OCI-M1 (cell line): ENCODE measurements at places on chromosomes 7 and 10.

DNA sequence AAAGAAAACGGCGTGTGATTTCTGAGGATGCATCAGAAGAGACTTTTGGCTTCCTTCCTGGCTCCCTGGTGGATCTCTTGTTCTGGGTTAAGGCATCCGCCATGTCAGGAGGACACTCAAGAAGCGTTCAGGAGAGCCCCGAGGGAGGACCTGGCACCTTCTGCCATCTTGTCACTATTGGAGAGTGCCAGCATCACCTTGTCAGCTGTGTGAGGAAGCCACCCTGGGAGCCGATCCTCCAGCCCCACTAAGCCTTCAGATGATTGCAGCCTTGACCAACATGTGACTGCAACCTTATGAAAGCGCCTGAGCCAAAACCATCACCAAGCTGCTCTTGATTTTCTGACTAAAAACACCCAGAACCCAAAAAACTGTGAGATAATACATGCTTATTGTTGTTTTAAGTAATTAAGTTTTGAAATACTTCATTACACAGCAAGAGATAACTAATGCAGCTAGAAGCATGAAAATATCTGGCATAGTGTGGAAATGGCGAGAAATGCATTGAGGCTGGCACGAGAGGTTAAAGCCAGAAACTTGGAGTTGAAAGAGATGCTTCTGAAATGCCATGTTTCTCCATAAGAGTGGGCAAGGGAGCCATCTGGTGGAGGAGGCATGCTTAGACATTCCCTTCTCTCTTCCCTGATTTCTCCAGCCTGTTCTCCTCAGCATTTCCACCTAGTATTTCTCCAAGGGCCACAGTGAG is 5.4 kb upstream of the ZFYVE27 start:
- peak; percentile 85 for DNase-seq

GRCh38 chr10:86918022-86918471 is 39.4 kb downstream of the MMRN2 start:
- DNase-seq = no peak

DNA sequence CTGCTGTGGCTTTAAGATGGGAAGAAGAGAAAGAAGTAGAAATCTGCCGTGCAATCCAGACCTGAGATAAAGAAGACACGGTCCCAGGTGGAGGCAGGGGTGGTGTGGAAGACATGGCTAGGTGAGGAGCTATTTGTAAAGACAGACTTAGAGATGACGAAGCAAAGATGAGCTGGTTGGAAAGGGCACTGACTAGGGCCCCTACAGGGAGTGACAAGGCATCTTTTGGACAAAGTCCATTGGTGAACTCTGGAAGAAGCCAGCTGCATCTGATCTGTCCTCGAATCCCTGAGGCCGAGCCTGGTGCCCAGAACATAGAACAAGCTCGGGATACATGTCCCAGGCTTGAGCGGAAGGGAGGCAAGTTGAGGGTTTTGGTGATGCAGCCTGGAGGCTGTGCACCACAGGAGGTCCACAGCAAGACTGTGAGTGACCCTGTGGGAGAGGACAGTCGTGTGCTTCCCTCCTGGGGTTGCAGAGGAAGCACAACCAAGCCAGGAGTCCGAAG is 191.2 kb downstream of the ADAM12 start:
- DNase-seq = no peak

DNA sequence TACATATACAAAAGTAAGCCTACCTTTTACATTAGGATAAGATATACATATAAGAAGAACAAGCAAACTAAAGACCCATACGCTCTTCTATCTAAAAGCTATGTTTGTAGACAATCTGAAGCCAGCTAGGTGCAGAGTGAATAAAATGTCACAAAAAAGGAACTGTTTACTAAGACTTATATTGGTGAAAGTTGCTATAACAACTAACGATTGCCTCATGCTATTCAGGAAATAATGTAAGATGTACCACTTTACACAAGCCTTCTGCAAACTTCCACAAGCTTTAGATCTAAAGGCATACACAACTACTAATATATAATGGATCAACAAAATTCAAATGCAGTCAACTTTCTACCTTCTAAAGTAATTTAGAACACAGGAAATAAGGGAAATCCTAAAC is 175.1 kb downstream of the SRPK2 start:
- no peak for DNase-seq

DNA sequence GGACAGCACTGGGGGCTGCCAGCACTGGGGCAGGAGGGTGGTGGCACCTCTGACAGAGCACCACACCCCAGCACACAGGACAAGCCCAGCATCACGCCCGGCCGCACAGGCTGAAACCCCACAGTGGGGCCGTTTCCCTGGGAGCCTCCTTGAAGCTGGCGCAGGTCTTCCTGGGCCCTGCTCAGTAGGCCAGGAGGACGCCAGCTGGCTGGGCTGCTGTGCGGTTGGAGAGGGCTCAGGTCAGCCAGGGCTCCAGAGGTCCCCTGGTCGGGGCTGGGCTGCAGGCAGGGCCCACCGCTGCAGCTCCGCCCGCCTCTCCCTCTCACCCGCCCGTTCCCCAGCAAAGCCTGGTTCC is 137.3 kb downstream of the TCERG1L start:
- no peak for DNase-seq

- no peak for DNase-seq
Observed at GRCh38 chr10:32327364-32327691, 19.6 kb downstream of the EPC1 start.

- no peak for DNase-seq
Observed at GRCh38 chr7:15228831-15229230, 326.3 kb upstream of the DGKB start.

- DNase-seq = no peak
Observed at GRCh38 chr7:133948588-133948987, 178.6 kb upstream of the LRGUK start.

GRCh38 chr7:107700570-107700969 is 39.9 kb downstream of the SLC26A4 start:
- no peak for DNase-seq

DNA sequence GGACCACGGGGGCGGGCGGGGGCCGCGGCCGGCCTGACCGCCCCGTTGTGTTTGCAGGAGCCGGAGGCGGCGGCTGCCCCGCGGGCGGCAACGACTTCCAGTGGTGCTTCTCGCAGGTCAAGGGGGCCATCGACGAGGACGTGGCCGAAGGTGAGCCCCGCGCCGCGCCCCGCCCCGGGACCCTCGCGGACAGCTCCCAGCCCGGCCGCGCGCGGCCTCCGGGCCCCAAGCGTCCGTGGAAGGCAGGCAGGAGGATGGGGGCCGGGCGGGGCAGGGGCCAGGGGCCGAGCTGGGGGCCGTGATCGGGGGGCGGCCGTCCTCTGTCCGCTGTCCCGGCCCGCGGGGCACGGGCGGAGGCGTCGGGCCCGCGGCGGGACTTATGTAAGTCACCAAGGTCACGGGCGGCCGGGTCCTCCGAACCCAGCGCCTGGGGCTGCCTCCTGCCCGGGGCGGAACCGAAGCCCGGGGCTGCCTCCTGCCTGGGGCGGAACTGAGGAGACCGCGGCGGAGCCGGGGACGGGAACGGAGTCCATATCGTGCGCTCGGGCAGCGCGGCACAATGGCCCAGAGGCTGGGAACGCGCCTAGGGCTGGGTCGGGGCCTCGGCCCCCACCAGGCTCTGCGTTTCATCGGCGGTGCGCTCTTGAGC is 497 bp downstream of the PPP2R2D start:
- DNase-seq = peak; percentile 59

DNA sequence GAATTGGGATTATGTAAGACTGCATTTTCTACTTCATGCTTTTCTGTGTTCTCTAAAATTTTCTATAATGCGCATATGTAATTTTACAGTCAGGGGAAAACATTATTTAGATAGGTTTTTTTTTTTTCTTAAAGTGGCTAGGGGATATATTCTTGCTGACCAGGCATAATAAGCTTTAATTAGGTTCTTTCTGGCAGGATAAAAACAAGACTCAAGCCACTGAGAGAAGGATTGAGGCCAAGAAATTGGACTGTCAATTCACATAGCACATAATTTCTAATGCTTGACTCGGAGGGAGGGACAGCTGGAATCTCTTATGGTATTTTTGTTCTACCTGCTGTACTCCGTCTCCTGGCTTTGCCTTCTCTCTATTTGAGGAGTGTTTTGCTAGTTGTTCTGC is 119.8 kb upstream of the NPVF start:
- no peak for DNase-seq

GRCh38 chr10:72889391-72889831 is 4.1 kb upstream of the OIT3 start:
- no peak for DNase-seq

GRCh38 chr10:15817409-15818046 is 42.8 kb downstream of the MINDY3 start:
- DNase-seq = peak; percentile 30

- DNase-seq = no peak
Observed at GRCh38 chr7:139827042-139827441, 2.0 kb upstream of the TBXAS1 start.

DNA sequence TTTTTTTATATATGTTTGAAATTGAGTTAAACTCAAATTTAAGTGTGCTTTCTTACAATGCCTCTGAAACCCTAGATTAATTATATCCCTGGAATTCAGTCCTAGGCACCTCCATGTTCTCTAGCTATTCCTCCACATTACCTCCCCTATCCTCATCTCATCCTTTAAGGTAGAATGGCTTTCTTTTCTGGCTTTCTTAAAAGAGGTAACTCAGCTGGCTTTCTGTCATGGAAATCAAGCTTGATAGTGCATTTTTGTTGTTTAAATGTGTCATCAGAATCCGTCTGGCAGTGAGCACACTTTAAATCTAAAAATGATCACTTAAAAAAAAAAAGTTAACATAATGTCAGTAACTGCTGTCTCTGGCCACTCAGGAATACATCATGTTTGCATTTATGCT is 42.2 kb downstream of the AHR start:
- DNase-seq = no peak

GRCh38 chr7:131967216-131967730 is 410.8 kb upstream of the PODXL start:
- DNase-seq = no peak

- no peak for DNase-seq
Observed at GRCh38 chr7:142539901-142540300, 209.4 kb upstream of the PRSS1 start.

- peak; percentile 57 for DNase-seq
Observed at GRCh38 chr10:71850021-71850742, 869 bp downstream of the PSAP start.

DNA sequence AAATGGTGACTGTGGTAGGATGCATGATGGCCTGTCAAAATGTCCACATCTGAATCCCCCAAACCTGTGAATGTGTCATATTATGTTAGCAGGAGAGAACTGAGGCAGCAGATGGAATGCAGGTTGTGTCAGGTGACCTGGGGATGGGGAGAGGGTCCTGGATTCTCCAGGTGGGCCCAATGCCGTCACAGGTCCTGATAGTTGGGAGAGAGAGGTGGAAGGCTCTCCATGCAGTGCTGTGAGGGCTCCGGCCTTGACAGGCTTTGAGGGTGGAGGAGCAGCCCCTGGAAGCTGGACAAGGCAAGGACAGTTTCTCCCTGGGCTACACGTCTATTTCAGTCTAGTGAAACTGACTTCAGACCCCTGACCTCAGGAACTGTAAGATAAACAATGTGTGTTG is 330.9 kb upstream of the ZNF32 start:
- no peak for DNase-seq

- DNase-seq = no peak
Observed at GRCh38 chr10:61299841-61300240, 153.3 kb downstream of the TMEM26 start.

GRCh38 chr7:23968791-23969190 is 258.8 kb downstream of the STK31 start:
- DNase-seq = no peak

GRCh38 chr7:5450549-5451327 is 27.1 kb upstream of the TNRC18 start:
- peak; percentile 18 for DNase-seq
